ENCODE measurements at places on chromosomes 7 and 10.

DNA sequence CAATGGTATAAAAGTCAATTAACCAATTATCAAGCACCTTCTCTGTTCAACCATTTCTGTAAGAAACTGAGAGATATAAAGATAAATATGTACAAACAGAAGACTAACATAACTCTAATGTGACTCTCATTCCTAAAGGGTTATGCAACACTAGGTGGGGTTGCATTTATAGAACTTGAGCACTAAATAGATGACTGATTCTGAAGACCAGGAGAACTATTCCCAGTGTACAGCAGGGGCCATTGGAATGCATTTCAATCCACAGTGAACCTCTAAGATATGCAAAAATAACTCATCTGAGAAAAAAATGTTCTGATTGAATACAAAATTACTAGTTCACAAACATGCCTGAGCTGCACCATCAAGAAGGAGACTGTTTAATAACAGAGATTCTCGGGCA lies 341.2 kb upstream of the STEAP1 start:
- DNase-seq = no peak

DNA sequence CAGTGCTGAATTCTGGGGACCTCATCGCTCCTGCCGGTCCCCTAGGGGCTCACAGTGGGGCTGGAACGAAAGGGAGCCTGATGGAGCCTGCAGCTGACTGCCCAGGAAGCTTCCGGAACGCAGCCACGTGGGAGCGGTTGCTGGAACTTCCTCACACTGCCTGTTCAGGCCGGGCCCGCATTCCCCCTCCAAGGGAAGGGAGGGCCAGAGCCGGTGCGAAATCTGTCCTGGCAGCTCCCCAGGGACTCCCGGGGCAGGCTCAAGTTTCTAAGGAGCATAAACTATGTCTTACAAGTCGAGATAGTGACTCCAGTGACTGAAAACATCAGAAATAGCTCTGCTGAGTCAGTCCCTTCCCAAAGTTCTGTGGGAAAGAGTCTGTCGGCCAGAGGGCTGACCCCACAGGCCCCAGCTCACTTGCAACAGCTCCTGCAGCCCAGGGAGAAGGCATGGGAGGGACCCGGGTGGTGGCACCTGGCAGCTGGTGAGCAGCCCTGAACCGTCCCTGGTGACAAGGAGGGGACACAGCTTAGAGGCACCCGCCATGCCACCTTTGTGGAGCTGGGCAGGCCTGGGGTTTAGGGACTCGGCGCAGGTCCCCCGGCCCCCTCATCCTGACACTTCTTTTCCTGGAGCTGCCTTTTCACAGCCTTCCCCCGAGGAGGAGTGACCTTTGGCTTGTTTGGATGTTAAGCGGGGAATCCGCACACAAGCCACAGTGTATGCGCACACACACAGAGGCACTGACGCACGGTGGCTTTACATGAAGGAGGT lies 47.6 kb downstream of the PDGFA start:
- DNase-seq = peak; percentile 99

GRCh38 chr7:97272237-97272975 lies 154.9 kb downstream of the SDHAF3 start:
- DNase-seq = no peak

GRCh38 chr10:87913156-87913921 lies 49.9 kb downstream of the PTEN start:
- no peak for DNase-seq

DNA sequence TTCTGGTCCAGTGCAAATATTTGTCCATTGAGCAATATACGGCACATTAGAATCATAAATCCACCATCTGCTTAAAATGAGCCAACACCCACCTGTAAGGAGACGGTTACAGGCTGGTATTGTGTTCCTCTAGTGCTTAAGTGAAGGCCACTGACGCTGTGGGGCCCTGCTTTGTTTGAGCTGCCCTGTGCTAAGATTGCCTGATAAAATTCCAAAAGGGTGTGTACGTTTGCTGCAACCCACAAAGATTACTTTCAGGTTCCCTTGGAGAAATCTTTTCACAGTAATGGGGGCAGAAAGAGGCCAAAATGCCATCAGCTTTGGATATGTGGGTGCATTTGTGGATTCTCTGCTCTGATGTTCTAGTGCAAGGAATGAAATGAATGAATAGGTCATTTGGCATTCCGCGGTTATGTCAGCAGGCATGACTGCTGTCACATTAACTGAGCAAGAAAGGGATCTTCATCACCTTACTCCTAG lies 34.4 kb downstream of the AGR3 start:
- DNase-seq = peak; percentile 30

GRCh38 chr10:110214371-110214826 lies 7.0 kb downstream of the MXI1 start:
- no peak for DNase-seq

GRCh38 chr7:46165276-46165675 lies 244.2 kb upstream of the IGFBP3 start:
- DNase-seq = peak; percentile 77

DNA sequence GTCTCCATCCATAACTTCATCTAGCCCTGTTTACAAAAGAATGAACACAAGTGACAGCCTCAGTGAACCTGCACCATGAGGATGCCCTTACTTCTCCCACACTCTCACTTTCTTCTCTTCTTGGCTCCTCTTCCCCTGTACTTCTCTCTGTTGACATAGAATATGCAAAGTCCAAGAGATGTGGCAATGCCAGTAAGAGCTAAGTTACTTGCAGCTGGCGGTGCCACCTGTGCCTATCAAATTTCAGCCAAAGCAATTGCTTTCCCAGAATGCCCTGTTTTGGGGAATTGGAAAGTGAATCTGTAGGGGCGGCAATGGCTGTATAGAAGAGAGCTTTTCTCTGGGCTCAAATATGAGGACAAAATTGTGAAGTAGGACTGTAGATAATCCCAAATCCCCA lies 557.8 kb downstream of the AUTS2 start:
- DNase-seq = no peak

GRCh38 chr7:98731651-98732050 lies 114.6 kb downstream of the NPTX2 start:
- no peak for DNase-seq

- DNase-seq = no peak
Measured at GRCh38 chr7:151432658-151433521, 7.1 kb downstream of the CRYGN start.

- no peak for DNase-seq
Measured at GRCh38 chr10:113235508-113235907, 285.5 kb downstream of the TCF7L2 start.

GRCh38 chr10:99917963-99918825 lies 91.6 kb downstream of the DNMBP start:
- DNase-seq = peak; percentile 71

- DNase-seq = no peak
Measured at GRCh38 chr7:100640517-100641440, 573 bp downstream of the TFR2 start.

GRCh38 chr7:97732565-97733275 lies 834 bp downstream of the TAC1 start:
- DNase-seq = no peak

DNA sequence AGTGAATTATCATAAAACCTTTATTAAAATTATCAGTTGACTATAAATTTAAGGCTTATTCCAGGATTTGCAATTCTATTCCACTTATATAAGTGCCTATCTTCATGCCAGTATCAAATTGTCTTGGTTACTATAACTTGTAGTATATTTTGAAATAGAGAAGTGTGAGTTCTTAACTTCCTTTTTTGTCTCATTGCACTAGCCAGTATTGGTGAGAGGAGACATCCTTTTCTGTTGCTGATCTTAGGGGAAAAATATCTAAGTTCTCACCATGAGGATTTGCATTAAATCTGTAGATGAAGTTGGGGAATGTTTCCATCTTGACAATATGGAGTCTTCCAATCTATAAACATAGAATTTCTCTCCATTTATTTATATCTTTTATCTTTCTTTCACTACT lies 104.2 kb upstream of the MKI67 start:
- DNase-seq = no peak

DNA sequence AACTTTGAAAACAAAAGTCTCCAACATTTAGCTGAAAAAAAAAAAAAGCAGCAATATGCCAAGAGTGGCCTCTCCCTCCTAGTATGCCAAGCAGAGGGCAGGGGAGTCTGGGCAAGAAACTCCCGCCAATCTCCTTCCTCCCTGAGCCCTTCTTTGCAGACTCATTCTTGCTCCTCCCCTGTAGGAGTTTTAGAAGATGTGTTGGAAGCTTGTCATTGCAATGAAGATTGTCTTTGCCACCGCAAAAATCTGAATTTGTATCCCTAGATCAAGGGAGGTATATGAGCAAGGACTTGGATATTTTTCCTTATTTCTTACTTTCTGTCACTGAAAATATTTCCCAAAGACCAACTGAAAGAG lies 2.6 kb upstream of the TNS3 start:
- DNase-seq = peak; percentile 35

DNA sequence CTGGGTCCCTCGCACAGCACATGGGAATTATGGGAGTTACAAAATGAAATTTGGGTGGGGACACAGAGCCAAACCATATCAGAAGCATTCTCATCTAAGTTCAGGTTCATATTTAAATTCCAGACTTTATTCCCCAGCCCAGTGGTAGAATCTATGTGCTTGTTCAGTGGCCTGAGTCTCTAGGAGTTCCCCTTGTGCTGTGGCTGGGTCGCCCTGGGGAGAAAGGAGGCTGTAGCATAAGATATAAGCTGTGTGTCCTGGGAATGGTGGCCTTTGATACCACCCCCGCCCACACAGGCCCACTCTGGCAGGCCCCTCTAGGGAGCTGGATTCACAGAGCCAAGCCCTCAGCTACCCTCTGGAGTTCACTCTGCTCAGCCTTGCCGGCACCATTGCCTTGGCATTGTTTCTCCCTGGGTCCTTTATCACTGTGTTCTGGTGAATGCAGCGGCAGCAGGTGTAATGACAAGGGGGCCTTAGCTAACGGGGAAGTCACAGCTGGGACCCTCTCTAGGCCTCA lies 64.2 kb downstream of the MINDY4 start:
- DNase-seq = no peak

DNA sequence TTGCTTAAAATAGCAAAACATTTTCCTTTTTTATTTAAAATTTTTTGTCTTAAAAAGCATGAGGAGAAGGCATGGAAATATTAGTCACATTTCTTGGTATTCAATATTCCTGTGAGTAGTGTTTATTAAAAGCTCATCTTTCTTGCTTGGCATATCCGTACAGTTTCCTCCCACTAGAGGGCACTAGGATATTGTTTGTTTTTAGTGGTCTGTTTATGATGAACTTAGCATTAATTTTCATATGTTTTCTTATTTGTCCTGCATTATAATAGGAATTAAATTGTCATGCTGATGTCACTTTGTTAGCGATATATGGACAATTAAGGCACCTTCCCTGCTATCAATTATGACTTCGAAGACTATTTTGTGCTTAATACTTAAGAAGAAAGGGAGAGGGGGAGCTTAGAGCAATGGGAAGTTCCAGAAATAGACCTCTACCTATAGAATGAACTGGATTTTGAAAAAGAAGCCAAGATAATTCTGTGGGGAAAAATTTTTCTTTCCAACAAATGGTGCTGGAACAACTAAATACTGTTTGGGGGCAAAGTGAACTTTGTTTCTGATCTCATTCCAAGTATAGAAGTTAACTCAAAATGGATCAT lies 91.0 kb upstream of the STRIP2 start:
- DNase-seq = peak; percentile 56

- DNase-seq = no peak
Measured at GRCh38 chr10:121518333-121518732, 79.9 kb downstream of the FGFR2 start.

- no peak for DNase-seq
Measured at GRCh38 chr10:35426657-35427056, 90.3 kb downstream of the CCNY start.

GRCh38 chr7:112112822-112113255 lies 93.4 kb downstream of the DOCK4 start:
- peak; percentile 7 for DNase-seq

GRCh38 chr7:132527467-132528410 lies 48.5 kb downstream of the PLXNA4 start:
- DNase-seq = no peak

DNA sequence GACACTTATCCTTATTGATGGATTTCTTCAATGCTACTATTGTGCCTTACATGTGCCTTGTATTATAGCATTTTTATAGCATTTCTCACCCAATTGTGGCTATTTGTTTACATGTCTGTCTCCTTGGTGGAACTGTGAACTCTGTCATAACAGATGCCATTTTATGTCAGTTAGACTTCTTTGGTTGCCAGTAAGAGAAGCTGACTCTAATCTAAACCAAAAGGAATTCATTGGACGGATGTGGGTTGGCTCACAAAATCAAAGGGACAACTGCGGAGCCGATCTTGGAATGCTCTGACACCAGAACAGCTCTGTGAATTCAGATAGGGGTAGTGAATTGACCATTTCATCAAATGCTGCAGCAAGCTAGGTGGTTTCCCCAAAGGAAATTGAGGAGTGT lies 15.0 kb downstream of the GARIN1A start:
- no peak for DNase-seq

- DNase-seq = peak; percentile 55
Measured at GRCh38 chr7:116691664-116692063, 19.7 kb downstream of the MET start.

- no peak for DNase-seq
Measured at GRCh38 chr10:62760401-62760800, 44.1 kb upstream of the ADO start.

- DNase-seq = no peak
Measured at GRCh38 chr7:88071994-88072714, 138.1 kb downstream of the ADAM22 start.

DNA sequence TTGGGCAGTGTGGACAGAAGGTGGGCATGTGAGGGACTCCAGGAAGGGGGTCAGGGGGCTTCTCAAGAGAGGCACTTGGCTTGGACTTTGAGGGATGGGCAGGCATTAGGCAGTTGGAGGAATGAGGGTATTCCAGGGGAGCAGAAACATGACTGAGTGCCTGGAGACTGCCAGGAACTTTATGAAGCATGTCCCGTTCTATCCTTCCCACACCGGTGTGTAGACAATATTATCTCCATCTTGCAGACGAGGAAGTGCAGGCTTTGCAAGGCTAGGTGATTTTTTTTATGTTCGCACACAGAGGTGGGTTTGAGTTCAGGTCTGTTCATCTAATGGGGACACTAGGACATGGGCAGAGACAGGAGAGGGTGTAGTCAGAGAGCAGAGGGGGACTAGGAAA lies 162.7 kb downstream of the RPS24 start:
- DNase-seq = no peak

GRCh38 chr10:10126218-10126617 lies 891.5 kb upstream of the CELF2 start:
- no peak for DNase-seq

- no peak for DNase-seq
Measured at GRCh38 chr10:58048936-58049335, 218.8 kb downstream of the IPMK start.

GRCh38 chr10:101331956-101332355 lies 22.0 kb upstream of the BTRC start:
- DNase-seq = no peak

GRCh38 chr10:88152728-88153133 lies 289.3 kb downstream of the PTEN start:
- peak; percentile 100 for DNase-seq

- no peak for DNase-seq
Measured at GRCh38 chr7:140156460-140157080, 20.2 kb downstream of the KDM7A start.
